Amniotic stem cell (primary cell): ENCODE measurements at places on chromosomes 12 and 14.
A peak's percentile ranks its signal among the peaks of the same experiment; 100 is the strongest.

DNA sequence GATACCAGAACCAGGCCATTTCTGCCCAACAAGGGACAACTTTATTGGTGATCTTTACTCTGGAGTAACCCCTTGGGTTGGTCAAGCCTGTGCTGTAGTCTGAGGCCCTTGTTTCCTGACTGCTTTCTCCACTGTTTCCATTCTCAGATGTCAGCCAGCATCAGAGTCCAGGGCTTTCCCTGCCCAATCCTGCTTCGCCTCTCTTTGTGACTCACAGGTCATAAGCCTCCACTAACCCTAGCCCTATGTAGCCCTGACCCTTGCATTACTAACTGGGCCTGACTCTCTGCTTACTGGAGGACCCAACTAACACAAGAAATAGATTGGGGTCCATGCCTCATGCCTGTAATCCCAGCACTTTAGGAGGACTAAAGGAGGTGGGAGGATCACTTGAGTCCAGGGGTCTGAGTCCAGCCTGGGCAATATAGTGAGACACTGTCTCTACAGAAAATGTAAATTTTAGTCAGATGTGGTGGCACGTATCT, 8.6 kb upstream of the SNRNP35 start:
- DNase-seq, result no peak

GRCh38 chr14:99674776-99675381, 9.2 kb upstream of the CYP46A1 start:
- no peak for DNase-seq

DNA sequence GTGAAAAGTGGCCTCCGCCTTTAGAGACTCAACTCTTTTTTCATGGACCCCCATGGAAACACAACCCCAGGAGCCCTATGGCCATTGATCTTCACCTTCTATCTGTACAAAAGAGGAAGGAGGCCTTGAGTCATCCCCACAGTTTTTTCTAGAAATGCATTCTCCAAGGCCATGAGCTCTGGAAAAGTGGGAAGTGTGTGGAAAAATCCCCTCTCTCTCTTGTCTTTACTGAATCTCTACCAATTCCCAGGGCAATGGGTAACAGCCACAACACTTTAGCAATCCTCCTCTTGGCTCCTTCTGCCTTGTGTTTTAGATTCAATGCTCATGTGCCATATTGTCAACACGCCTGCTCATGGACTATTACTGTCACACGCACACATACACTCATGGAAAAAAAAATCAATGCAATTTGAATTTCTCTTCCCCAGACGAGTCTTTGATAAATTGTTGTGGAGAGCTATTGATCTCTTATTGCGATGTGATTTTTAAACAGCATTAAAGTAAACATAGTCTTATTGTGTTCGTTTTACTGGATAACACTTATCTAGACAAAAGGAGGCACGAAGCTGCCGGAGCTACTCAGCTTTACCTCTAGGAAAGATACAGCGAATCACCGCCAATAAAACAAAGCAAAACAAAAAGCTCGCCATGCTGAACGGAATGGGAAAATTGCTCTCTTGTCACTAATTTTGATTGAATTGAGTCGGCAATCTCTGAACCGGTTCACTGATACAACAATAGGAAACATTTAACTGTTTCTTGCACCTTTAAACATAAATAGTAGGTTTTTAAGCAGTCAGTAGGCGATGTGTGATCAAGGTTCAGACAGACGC, 260.3 kb downstream of the VRK1 start:
- no peak for DNase-seq

GRCh38 chr12:28506271-28506670, 316.0 kb downstream of the CCDC91 start:
- DNase-seq, result no peak

GRCh38 chr12:122356192-122356635, 66.3 kb downstream of the CLIP1 start:
- peak; percentile 42 for DNase-seq

GRCh38 chr12:67354966-67355365, 85.8 kb downstream of the CAND1 start:
- DNase-seq, result no peak

GRCh38 chr14:89576145-89576927, 159.3 kb upstream of the FOXN3 start:
- no peak for DNase-seq

GRCh38 chr12:88756153-88756552, 175.9 kb upstream of the KITLG start:
- DNase-seq, result no peak

GRCh38 chr14:89028462-89029134, 204.1 kb downstream of the TTC8 start:
- no peak for DNase-seq

GRCh38 chr12:22543246-22544037, 900 bp downstream of the C2CD5 start:
- DNase-seq, result no peak

DNA sequence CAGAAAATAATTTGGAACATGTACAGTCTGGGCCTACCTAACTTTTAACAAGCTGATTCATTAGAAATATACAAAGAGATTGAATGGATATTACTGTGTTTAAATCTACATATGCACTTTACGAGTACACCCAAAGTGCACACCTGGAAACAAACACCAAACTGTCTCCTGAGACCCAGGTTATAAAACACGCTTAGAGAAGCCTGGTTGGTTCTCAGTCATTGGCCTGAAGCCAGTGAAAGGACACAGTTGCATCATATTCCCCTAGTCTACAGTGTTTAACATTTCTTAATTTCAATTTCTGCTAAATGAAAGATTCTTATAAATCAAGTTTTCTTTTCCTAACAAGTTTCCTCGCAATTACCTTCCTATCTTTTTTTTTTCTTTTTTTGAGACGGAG, 209.5 kb downstream of the FBXL14 start:
- no peak for DNase-seq

GRCh38 chr14:50733494-50733893, 65.4 kb upstream of the SAV1 start:
- no peak for DNase-seq

DNA sequence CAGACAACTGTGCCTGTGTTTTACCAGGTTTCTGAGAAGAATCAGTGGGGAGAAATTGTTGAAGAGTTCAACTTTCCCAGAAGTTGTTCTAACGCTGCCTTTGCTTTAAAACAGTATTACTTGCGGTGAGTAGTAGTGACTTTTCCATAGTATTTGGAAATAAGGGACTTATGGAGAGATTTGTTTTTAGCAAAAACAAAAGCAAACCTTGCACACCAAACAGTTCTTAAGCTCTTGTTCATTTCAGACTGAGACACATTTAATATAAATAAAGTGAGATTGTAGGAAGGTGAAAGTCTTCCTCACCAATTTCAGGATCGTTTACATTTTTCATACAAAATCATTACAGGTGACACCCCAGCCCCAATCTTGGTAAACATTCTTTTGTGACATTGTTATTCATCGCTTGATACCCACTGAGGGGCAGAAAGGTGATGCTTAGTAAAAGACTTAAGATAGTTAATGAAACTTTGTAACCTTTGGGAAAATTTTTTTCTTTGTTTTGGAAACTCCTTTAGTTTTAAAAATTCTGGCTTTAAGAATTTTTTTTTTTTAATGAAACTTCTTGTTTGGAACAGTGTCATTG, 1.8 kb downstream of the ARID2 start:
- no peak for DNase-seq

- no peak for DNase-seq
Observed at GRCh38 chr12:70236990-70237389, 6.2 kb upstream of the CNOT2 start.

DNA sequence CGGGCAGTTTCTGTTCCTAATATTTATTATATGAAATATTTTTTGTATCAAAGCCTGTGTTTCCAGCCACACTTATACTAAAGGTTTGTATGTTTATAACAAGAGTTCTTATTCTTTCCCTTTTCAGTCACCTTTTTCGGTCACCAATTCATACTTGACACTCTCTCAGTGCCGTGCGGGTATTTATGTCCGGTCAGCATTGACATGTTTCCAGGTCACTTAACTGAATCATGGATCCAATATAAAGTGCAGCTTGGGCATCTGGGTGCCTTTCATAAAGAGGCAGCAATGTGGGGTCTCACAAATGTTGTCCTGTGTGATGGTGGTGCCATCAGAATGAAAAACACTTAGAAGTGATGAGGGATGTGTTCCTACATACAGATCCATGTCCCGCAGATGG, 141.3 kb downstream of the ERC1 start:
- DNase-seq, result no peak

GRCh38 chr14:37197421-37198272, at the start of gene MIPOL1:
Gene MIPOL1 (plus strand): TSS chr14:37197937. CDS start chr14:37247889, 49,952 bp downstream.
- DNase-seq, result peak; percentile 64

- no peak for DNase-seq
Observed at GRCh38 chr14:78927261-78927660, 757.1 kb downstream of the NRXN3 start.

DNA sequence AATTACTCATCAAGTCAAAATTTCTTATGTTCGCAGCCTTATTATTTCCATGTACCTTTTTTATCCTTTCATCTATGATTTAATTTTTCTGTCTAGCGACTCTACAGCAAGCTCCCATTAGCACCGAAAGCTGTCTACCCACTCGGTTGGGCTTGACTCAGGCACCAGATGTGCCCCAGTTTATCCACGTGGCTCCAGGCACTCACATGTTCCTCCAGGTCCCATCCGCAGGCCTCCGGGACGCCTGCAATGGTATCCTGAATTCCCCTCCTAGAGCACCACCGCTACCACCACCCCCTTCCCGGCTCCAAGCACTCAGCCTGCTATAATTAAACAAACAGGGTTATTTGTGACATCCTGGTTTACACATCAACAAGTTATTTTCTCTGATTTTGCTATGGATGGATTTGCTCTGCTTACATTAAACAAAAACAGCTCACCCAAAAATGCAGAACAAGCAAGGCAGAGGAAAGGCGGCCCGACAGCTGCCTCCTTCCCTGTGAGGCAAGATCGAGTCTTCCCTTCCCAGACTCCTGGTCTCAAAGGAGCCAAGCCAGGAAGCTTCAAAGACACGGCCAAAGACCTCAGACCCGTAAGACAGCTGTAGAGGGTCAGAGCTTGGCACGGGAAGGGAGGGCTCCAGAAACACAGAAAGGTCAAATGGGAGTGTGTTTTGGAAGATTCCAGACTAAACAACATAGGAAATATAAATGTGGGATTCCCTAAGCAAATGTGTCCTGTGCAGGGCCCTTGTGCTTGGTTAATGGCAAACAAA, 253.8 kb downstream of the TTC8 start:
- no peak for DNase-seq

DNA sequence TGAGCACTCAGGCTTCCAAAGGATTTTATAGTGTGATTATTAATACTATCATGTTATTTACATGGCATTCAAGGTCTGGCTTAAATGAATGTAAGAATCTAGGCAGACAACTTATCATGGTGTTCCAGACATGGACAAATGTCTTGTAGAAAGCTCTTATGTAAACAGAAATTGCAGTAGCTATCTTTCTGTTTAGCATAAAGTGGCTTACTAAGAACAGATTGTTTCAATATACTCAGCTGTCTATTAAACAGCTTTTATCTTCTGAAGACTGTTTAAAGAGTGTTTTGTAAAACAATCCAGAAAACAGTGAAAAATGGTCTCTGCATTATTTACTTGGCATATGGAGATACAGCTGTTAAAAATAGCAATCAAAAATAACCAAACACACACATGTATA, 1061.8 kb upstream of the SEL1L start:
- DNase-seq, result no peak

GRCh38 chr14:76100236-76100635, 51.5 kb upstream of the GPATCH2L start:
- DNase-seq, result no peak

DNA sequence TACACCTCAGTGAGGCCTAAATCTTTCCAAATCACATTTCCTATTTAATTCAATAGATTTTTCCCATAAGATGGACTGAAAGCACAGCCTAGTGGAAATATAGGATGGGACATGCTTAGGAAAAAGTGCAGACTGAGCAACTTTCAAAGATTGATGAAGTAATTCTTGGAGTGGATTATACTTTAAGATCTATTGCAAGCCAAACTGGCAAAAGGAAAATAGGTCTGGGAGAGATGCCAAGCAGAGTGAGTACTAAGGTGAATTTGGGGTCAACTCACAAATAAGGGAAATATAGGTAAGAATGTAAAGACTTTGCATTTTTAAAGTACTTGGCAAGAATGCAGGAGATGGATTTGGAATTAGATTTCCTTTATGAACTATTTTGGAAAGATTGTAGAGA, 170.2 kb upstream of the FOXG1 start:
- DNase-seq, result no peak

GRCh38 chr14:31025367-31026076, at the start of gene AP4S1:
Gene AP4S1 (plus strand): TSS chr14:31025649. CDS start chr14:31066197, 40,548 bp downstream.
- no peak for DNase-seq

GRCh38 chr12:131114271-131114670, 160.6 kb downstream of the ADGRD1 start:
- no peak for DNase-seq

GRCh38 chr14:34628681-34629135, 1.2 kb downstream of the SNX6 start:
- no peak for DNase-seq

DNA sequence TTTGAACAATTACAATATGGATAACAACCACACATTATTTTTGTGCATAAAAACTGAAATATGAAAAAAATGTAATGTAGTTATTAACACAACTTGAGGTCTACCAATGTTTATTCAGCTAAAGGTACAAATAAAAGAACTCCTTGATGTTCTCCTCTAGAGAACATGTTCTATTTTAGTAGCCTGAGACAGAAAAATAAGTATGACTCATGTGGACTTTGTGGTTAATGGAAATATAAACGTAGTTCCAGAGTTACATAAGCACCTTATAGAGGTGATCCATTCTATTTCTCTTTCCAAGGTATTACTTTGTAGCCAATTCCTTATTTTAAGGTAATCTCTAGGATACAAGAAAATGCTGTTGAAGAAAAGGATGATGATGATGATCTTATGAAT, 25.7 kb downstream of the ALKBH1 start:
- no peak for DNase-seq

DNA sequence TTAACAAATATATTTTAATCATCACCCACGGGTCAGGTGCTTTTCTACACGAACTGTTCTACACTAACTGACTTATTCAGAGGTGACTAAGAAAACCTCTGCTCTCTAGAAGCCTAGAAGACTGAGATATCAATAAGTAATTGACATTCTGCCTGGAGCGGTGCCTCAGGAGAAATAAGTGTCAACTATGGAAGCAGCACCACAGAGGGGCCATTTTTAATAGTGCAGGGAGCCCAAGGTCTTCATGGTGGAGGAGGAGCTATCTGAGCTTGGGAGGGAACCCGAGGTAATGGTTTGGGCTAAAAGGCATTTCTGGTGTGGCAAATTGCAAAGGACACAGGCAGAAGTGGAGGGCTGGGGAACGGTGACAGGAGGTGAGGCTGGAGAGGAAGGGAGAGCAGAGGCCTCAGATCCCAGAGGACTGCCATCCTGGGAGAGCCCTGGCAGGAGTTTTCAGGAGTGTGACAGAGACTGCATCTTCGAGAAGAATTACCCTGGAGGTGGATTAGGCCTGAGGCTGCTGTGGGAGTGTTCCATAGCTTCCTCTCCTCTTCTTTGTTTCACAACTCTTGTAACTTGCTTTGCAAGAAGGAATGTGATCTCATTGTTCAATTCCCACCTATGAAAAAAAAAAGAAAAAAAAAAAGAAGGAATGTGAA, 123.1 kb downstream of the NPAS3 start:
- no peak for DNase-seq
